Central memory CD4-positive, alpha-beta T cell (primary cell): ENCODE measurements at places on chromosomes 1 and 21.

- no peak for DNase-seq
These were observed 148.5 kb upstream of the TNR start for GRCh38 chr1:175891783-175892309.

DNA sequence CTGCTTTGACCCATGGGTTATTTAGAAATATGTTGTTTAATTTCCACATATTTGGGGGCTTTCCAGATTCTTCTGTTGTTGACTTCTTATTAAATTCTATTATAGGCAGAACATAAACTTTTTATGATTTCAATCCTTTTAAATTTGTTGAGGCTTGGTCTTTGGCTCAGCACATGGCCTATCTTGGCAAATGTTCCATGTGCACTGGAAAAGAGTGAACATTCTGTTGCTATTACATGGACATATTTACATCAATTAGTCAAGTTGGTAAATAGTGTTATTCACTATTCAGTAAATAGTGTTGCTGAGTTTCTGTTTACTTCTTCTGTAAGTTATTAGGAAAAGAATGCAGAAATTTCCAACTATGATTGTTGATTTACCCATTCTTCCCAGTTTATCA is 75.4 kb downstream of the ETS2 start:
- no peak for DNase-seq

DNA sequence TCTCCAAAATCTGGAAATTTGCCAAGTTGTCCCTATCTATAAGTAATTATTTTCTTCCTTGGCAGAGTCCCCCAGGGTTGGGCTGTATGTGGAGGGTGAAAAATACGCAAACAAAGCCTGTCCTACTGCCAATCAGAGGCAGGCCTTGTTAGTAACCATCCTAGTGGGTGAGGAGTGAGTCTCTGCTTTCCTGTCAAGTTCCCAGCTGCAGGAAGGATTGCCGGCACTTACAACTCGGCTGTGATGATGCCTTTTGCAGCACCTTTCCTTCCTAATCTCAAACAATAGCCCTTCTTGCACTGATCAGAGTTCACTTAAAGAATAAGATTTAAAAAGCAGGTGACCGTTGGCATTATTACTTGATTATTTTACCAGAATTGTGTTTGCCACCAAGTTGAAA is 31.3 kb upstream of the FGGY start:
- DNase-seq, result no peak

GRCh38 chr1:38243106-38243505 is 196.5 kb upstream of the POU3F1 start:
- DNase-seq, result no peak

DNA sequence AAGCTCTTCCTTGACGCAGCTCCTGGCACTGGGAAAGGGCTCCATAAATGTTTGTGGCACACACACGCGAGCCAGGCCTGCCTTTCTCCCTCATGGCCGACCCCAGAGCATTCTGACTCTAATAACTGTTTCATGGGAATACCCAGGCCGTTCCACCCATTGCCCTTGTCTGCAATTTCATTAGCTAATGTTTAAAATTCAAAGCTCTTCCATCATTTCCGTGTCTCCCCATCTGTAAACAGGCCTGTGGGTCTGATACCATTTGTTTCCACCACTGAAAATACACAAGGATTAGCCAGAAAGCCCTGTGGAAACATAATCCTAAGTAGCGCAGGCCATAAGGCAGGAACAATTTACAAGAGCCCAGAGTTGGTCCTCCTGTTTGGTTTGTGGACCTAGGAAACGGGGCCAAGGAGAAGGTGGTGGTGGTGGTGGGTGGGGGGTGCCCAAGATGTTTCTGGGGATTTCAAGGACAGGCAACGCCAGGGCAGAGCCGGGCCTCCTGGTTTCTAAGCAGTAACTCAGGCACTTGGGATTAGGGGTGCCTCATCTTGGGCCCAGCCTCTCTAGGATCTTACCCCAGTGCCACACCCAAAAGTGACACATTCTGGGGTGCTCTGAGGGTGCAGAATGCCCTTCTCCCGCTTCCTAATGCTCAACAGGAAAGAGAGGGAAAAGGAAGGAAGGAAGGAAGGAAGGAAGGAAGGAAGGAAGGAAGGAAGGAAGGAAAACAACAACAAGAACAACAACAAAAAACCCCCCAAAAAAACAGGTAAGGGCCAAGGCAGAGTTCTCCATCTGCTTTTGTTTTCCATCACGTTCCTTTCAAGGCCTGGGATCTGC is 79.4 kb downstream of the SSBP3 start:
- no peak for DNase-seq

GRCh38 chr1:50326026-50326425 is 97.2 kb downstream of the DMRTA2 start:
- DNase-seq, result no peak

DNA sequence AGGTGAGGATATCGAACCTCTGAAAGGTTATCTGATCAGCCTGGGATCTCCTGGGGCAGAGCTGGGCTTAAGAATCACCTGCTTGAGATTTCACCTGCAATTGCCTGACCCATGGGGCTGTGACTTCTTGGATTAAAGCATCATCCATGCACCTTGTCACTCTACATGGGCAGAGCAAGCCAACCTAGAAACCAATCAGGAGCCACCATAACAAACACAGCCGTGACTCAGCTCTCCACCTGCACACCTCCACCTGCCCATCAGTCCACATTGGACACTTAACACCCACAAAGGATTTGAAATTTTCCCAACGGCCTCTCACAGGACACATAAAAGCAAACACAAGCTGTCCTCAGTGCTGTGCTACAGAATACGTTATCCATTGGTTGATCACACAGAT is 35.1 kb upstream of the ETS2 start:
- DNase-seq, result no peak

GRCh38 chr21:38798481-38798882 is 7.2 kb upstream of the ETS2 start:
- no peak for DNase-seq

DNA sequence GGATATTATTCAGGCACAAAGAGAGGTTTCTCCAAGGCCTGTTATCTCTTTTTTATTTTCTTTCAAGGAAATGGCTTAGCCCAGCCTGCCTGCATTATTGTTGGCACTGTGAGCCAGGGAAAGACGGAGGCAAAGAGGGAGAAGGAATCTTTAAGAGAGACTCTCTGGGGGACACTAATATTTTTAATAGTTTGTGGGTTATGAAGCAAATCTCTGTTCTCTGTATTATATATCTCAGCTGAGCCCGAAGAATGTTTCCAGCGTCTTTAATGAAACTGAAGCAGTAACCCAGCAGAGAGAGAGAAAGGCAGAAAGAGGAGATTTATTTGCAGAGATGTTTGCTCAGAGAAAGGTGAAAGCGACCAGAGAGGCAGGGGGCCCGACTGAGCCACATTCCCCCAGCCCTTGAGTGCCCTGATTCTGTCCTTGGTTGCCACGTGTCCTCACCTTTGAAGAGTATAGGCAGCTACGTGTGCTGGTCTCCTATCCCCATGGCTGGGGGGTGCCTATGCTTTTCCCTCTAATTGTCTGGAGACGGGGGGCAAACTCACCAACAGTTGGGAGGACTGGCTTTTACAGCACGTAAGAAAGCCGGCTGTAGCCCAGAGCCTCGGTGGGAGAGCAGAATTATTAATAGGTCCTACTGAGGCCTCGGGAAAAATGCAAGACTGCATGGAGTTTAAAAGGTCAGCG is 166.4 kb downstream of the TRABD2B start:
- DNase-seq, result no peak

DNA sequence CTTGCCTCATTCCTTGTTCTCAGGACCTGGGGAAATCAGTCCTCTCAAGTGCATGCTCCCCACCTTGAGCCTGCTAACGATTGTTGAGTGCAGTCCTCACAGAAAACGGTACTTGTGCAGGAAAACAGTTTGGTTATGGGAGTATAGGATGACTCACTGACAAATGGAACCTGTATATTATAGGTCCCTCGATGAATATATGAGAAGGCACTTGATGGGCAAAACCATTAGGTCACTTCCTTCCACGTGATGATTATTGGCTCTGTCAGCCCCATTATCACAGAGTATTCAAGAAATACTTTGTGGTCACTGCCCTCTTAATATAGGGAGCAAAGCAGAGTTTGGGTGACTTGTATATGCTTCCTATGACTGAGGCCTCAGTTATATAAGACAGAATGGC is 6.2 kb downstream of the CCDC17 start:
- no peak for DNase-seq

DNA sequence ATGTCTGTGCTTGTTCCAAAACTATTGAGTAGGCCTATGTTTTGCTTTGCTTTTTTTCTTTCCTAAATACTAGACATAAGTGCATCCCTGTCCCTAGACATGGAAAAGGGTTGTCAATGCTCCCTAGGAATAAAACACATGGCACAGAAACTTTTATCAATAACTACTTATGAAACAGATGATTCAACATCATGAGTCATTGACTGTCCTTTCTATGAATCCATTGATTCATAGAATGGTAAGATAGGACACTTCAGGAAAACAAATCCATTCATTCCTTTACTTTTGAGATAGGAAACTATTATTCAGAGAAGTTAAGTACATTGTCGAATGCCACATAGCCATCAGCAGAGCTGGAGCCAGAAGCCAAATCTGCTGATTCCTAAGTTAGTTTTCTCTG is 147.5 kb downstream of the TSEN15 start:
- no peak for DNase-seq

GRCh38 chr1:204705888-204706837 is 20.6 kb upstream of the LRRN2 start:
- DNase-seq, result no peak

GRCh38 chr1:28815533-28816185 is 3.7 kb downstream of the OPRD1 start:
- DNase-seq, result no peak

GRCh38 chr21:25328736-25329135 is 278.5 kb downstream of the MRPL39 start:
- no peak for DNase-seq

DNA sequence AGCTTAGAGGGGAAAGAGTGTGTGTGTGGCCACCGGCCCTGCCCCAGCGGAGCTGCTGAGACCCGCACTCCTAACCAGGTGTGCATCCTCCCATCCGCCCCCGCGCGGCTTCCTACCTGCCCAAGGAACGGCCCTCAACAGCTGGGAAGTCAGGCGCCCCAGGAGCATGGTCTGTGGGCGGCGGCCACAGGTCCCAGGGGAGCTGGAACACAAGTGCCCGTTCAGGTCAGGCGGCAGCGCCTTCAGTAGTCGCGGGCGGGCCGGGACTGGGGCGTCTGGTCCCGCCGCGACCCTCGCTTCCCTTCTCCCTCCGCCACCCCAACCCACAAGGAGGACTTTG is 448 bp downstream of the AURKAIP1 start:
- DNase-seq, result no peak

DNA sequence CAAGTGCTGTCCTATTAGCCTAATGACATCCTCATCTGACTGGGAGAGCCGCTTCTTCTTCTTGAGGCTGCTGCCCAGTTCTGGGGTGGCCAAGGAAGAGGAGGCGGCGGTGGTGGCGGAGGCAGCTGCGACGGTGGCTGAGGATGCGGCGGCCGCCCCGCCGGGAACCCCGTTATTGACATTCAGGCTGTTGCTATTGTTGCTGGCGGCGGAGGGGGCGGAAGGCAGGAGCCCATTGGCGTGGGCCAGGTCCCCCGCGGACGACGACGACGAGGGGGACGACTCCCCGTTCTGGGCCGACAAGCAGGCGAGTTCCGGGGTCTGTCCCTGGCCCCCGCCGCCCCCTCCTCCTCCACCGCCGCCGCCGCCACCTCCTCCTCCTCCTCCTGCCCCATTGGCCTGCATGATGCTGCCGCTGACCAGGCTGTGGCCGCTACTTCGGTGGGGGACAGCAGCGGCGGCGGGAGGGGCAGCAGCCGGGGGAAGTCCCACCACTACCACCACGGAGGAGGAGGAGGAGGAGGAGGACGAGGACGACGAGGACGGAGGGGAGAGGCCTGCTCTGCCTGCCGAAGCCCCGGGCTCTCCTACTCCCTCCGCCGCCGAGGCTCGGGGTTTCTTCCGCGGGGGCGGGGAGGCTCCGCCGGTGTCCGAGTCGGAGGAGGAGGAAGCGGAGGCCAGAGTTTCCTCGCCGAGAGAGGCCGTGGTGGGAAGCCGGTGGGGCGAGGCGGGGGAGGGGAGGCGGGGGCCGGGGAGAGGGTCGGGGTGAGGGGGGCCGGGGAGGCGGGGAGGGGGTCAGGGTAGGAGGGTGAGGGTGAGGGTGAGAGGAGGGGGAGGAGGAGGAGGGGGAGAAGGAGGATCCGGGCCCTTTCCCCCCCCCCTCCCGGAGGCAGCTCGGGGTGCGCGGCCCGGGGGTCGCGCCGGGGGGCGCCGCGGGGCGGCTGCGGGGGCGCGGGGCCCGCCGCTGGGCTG is 610 bp downstream of the WDR26 start:
- peak; percentile 59 for DNase-seq

DNA sequence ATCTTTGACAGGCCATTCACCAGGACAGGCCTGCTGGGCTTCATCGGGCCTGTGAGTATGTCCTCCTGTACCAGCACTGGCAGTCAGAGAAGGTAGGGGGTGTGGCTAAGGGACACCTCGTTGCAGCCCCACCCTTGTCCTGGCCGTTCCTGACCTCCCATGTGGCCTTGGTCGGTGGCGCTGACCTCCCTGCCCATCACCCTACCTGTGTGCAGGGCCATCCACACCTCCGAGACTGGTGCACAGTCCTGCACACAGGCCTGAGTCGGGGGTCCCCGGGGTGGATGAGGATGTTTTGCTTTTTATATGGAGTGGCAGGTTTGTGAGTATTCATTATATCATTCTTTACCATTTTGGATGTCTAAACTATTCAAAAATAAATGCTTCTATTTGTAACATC is 59.0 kb downstream of the S100B start:
- DNase-seq, result no peak

DNA sequence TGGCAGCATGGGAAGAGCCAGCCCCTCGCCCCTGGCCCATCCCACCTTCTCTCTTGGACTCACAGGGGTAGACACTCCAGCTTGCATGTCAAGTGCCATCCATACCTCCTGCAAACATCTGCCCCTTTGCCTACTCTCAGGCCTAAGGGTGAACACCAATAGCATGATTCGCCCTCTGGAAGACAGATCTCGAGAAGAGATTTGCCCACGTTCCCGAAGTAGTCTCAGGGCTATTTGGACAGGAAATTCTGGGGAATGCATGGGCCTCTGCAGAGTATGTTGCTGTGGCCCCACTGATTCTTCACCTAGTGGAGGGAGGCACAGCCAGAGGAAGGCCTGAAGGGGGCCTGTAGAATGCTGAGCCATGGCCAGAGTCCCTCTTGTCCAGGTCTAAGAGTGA is 29.8 kb upstream of the DNASE2B start:
- no peak for DNase-seq

- peak; percentile 51 for DNase-seq
These were observed 956 bp downstream of the CPLANE2 start for GRCh38 chr1:16235944-16236510.

DNA sequence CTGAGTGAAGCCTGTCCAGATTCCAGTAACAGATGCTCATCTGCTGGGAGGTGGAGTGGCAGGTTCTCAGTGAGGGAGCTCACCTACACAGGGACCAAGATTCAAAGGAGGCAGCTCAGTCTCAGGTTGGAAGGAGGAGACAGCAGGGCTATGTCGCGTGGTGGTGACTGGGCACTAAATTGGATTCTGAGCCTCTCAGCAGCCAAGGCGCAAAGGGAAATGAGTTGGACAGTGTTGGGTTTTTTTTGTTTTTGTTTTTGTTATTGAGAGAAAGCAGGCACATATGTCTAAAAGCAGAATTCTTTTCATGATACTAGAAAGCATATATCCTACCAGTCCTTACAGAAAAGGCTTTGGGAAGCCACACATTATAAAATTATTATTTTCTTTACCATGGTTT is 26.2 kb downstream of the UMODL1 start:
- no peak for DNase-seq
